ENCODE measurements at places on chromosomes 5 and 9.

DNA sequence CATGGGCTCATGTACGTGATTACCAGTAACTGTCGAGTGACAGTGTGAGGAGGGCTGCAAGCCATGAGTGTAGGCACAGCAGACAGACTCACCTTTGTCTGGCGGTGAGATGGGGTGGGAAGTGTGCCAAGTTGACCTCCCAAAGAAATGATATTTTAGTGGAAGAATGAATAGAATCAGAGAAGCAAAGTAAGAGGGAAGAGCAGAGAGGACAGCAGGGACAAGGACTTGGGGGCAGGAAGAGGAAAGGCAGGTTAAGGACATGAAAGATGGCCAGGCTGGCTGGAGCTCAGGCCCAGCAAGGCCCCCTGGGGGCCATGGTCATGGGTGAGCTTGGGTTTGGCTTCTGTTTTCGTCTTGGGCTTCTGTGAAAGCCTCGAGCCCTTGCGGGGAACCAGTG, 20.2 kb downstream of the TGFBI start:
- no peak for DNase-seq

GRCh38 chr9:108468364-108468763, 387.4 kb downstream of the ACTL7B start:
- DNase-seq: no peak

DNA sequence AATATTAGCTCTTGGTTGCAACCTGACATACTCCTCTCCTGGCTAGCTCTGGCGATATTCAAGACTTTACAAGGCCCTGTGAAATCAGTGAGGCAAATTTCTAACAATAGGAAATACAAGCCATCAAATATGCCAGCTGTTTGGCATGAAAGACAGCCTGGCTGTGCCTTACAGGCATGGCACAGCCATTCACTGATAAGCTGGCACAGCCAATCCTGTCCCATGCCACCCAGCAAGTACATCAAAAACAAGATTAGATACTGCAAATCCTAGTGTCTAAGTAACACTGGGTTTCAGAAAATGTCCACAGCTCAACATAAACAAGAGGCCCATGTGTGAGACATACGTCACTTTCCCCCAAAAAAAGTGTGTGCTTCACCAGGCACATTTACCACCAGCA, 1045.8 kb upstream of the DMAC1 start:
- DNase-seq: no peak

DNA sequence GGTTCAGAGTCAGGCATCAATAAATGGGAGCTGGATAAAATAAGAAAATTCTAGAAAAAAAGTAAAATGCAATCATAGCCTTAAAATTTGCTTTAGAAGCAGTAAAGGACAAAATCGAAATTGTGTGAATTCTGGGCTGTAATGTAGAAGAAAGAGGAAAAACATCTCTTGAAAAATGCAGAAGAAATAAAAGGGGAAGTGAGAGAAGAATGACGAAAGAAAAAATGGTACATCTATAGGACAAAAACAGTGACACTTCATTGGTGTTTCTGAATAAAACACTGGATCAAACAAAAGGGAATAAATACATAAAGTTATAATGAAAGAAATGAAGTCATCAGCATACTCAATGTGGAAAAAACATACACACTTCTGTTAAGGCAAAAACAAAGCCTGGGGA, 642.3 kb downstream of the ACTL7B start:
- no peak for DNase-seq

- no peak for DNase-seq
These were observed 72.8 kb downstream of the NUP214 start for GRCh38 chr9:131198041-131198715.

DNA sequence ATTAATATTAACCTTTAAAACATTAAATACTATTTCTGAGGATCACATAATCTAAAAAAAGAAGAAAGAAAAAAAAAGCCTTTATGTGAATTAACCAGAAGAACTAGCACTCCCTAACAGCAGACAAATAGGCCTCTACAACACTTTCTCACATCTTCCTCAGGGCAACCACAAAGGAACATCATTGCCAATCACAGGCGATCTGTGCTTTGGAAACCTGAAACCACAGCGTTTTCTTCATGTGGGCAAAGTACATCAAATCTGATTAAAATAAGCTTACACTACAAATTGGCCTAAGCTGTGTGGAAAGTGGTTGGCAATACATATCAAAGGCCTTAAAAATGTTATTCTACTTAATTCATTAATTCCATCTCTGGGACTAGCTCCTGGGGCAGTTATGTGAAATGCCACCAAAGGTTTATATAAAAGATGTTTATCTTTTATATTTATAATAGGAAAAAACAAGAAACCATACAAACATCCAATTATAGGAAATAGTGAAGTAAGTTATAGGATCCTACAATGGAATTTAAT, 184.8 kb upstream of the TBCA start:
- no peak for DNase-seq

GRCh38 chr9:77833561-77834429, 185.7 kb upstream of the GNA14 start:
- DNase-seq: no peak

- no peak for DNase-seq
These were observed 13.1 kb upstream of the LPAR1 start for GRCh38 chr9:111051400-111051799.

DNA sequence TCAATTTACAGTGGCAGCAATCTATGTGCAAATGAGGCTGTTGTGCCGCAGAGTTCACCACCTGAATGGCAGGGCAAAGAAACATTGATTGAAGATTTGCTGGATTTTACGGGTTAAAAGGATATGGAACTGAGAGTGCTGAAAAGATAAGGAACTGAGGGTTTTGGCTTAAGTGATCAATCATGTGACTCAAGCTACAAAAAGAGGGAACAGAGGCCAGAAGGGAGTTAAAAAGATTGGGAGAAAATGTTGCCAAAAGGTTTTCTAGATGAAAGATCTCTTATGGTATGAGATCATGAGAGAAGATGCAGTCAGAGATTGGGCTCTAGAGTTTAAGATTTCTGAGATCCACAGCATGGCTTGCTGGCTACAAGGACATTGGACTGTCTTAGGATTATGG, 7.9 kb upstream of the RIMOC1 start:
- DNase-seq: no peak

GRCh38 chr9:27802418-27802817, 229.1 kb upstream of the C9orf72 start:
- DNase-seq: no peak

DNA sequence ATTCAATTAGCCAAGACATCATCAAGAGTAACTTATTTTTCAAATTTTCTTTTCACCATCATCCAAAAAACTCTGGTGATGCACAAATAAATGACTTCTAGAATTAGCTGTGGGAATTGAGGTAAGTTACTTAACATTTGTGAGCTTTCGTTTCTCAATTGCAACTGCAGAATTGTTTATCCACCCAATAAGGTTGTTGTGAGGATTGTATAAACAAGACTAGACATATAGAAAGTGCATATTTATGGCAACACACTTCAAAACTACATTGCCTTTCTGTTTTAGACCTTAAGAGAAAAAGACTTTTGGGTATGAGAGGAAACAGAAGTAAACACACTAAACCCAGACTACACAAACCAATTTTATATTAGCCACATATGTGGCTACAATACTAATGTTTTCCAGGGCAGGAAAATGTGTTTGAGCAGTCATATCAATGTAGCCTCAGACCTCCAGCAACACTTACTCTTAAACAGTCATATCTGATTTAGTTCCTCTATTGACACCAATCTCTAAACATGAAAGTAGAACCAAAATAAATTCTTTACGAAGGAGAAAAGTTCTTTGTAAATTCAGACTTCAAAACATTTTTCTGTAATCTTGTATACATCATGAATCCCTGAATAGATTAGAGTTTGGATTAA, 488.0 kb upstream of the CYLC2 start:
- no peak for DNase-seq

GRCh38 chr9:86262492-86262891, 3.0 kb upstream of the C9orf153 start:
- DNase-seq: peak; percentile 53

Data from retina (tissue), 1 donor.